ENCODE measurements at places on chromosomes 7 and 10.
A peak's percentile ranks its signal among the peaks of the same experiment; 100 is the strongest.

DNA sequence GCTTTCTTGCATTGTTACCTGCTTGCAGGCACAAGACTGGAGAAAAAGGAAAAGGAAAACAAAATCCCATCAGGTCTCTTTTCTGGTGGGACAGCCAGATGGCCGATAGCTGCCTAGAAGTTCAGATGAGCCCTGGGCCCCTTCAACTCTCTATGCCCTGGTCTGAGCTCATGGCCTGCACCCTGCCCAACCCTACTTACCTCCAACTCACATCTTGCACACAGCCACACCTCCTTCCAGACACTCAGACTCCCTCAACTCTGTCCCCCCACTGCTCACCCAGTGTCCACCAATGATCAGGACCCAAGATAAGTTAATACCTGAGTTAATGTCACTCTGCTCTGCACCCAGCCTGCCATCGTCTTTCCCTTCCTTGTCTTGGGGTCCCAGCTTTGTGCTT, 10.9 kb downstream of the RBP3 start:
- H3K4me3 ChIP-seq = no peak overlapping the region
- no peak overlapping the region for H3K27ac ChIP-seq
- no peaks in the 10 kb centered on the region for H3K4me1 ChIP-seq
- no peaks in the 10 kb centered on the region for H3K27me3 ChIP-seq
- no peak for DNase-seq

GRCh38 chr7:128360359-128360678, 1.2 kb downstream of the PRRT4 start:
- H3K27ac ChIP-seq = no peak overlapping the region
- H3K27me3 ChIP-seq = peaks cover 66% of the 10 kb centered on the region
- H3K4me3 ChIP-seq = no peak overlapping the region

DNA sequence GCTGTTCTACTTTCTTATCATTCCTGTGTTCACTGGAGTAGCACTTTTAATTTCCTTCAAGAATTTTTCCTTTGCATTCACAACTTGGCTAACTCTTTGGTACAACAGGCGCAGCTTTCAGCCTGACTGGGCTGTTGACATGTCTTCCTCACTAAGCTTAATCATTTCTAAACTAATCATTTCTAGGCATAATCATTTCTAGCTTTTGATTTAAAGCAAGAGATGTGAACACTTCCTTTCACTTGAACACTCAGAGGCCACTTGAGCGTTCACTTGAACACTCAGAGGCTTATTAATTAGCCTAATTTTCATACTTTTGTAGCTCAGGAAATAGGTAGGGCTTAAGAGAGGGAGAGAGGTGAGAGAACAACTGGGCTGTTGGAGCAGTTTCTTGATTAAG, 15.9 kb downstream of the C10orf90 start:
- H3K27me3 ChIP-seq = no peaks in the 10 kb centered on the region
- H3K4me1 ChIP-seq = no peaks in the 10 kb centered on the region
- no peak for DNase-seq

- no peaks in the 10 kb centered on the region for H3K27me3 ChIP-seq
- peaks cover 9% of the 10 kb centered on the region for H3K4me1 ChIP-seq
- no peak overlapping the region for H3K27ac ChIP-seq
- no peak overlapping the region for H3K4me3 ChIP-seq
These were observed 390.0 kb downstream of the EXOC4 start for GRCh38 chr7:133642907-133643306.

GRCh38 chr7:105202616-105203015, 186.1 kb downstream of the SRPK2 start:
- DNase-seq = no peak
- H3K4me3 ChIP-seq = no peak overlapping the region
- no peaks in the 10 kb centered on the region for H3K4me1 ChIP-seq
- H3K27me3 ChIP-seq = no peaks in the 10 kb centered on the region
- H3K36me3 ChIP-seq = no peaks in the 10 kb centered on the region

GRCh38 chr7:71504697-71505441, 372.9 kb downstream of the GALNT17 start:
- no peak for DNase-seq
- H3K4me1 ChIP-seq = no peaks in the 10 kb centered on the region
- H3K27ac ChIP-seq = no peak overlapping the region
- H3K36me3 ChIP-seq = no peaks in the 10 kb centered on the region
- no peak overlapping the region for H3K4me3 ChIP-seq

DNA sequence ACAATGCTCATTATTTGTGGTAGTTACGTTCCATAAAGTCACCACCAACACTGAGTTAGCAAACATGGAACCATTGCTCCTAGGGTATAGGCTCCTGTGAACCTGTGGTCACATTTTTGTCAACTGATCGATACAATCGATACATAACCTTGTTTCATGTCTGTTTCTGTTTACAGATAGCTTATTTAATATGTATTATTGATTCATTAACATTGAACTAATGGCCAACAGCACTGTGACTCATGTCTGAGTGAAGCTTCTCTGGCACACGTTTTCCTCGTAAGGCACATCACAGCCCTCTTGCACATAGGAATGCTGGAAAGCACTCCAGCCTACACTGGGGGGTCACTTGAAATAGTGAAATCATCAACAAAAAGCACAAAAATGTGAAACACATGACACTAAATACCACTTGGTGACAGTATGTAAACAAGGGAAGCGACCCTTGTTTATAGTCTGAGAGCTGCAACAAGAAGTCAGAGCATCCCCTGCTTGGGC, 27.0 kb downstream of the GHRHR start:
- H3K4me1 ChIP-seq = no peaks in the 10 kb centered on the region
- no peaks in the 10 kb centered on the region for H3K27me3 ChIP-seq
- no peaks in the 10 kb centered on the region for H3K36me3 ChIP-seq
- no peak overlapping the region for H3K27ac ChIP-seq
- no peak for DNase-seq

GRCh38 chr10:102406815-102407214, 11.3 kb downstream of the NFKB2 start:
- peaks cover 19% of the 10 kb centered on the region for H3K4me1 ChIP-seq
- no peak overlapping the region for H3K4me3 ChIP-seq
- peak overlapping the region; percentile 68 for H3K27ac ChIP-seq
- no peak for DNase-seq
- H3K27me3 ChIP-seq = peaks cover 42% of the 10 kb centered on the region
- H3K36me3 ChIP-seq = no peaks in the 10 kb centered on the region

DNA sequence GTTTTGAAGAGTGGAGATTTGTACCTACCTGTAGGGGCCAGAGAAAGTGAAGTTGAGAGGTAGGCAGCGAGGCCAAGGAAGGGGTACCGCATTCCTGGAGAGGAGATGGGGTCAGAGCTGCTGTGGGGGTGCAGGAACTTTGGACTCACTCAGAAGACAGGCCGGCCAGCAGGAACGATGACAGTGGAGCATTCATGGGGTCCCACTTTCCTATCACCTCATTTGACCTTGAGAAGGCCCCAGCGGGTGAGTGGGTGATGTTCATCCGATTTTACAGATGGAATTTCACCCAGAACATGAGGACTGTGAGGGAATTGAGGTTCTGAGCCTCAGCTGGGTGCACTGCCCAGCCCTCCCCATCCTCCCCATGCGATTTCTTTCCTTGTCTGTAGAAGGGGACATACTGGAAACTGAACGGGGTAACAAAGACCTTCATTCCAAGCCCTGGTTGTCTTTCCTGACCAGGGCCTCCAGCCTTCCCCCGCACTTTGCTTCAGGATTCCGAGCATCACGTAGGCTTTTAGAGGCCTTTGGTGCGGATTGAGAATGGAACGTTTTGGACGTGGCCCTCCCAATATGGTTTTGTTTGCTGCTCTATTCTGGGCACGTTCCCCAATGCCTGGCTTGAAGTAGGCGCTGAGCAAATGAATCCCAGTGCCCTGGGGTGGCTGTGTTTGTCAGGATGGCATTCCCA, 87.3 kb downstream of the ADCY1 start:
- no peaks in the 10 kb centered on the region for H3K36me3 ChIP-seq
- no peak overlapping the region for H3K4me3 ChIP-seq
- H3K27ac ChIP-seq = no peak overlapping the region
- H3K4me1 ChIP-seq = no peaks in the 10 kb centered on the region
- DNase-seq = no peak
- no peaks in the 10 kb centered on the region for H3K27me3 ChIP-seq

DNA sequence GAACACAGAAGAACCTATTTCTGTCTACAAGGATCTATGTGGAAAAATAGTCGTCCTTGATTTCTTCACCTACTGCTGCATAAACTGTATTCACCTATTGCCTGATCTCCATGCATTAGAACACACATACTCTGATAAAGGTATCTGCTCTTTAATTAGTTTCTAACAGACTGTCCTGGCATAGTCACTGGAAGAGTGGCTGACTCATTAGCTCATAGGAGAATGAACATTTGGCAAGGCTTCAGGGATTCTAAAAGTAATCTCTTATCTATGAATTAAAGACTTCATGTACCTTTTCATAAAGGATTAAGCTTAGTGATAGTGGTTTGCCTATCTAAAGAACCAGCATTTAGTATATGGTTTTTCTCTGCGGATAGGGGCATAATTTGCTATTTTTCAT, 4.1 kb downstream of the NHLRC2 start:
- H3K27me3 ChIP-seq = no peaks in the 10 kb centered on the region
- no peak overlapping the region for H3K27ac ChIP-seq
- peaks cover 34% of the 10 kb centered on the region for H3K4me1 ChIP-seq
- peaks cover 35% of the 10 kb centered on the region for H3K36me3 ChIP-seq
- no peak overlapping the region for H3K4me3 ChIP-seq

DNA sequence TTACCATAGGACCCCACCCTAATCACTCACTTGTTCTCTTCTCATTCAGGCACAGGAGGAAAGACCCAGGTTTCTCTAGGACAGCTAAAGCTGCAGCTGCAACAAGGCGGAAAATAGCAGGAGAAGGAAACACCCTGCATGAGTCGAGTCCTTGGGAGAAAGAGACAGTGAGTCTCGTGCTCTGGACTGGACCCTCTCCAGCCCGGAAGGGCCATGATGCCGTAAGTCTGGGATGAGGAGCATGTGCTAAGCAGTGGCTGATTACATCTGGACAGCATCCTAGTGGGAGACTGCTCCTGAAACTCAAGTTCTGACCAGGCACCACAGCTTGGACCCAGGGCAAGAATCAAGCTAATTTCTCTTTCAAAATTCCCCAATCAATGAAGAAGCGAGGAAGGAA, 39.4 kb downstream of the FBXW4 start:
- no peaks in the 10 kb centered on the region for H3K27me3 ChIP-seq
- H3K36me3 ChIP-seq = no peaks in the 10 kb centered on the region
- DNase-seq = peak; percentile 12
